Urinary bladder (tissue), 4 donors: ENCODE measurements at places on chromosomes 2 and 18. TPM values are rescaled to one million over a fixed set of nuclear protein-coding genes. Genes with fewer than 3 reads are reported as not detected.

Gene CDK15
- 3.7 TPM for total RNA-seq

Gene OST4
- 273 TPM for total RNA-seq

Gene FBXO36
- 3.2 TPM for total RNA-seq

Gene UGT1A4
- total RNA-seq = 1.1 TPM

Gene TEKT4
- not detected for total RNA-seq

Gene ERBB4
- total RNA-seq = 3.2 TPM

- DNase-seq = no peak
Observed at GRCh38 chr2:159613091-159613490, 3.3 kb downstream of the BAZ2B start.

DNA sequence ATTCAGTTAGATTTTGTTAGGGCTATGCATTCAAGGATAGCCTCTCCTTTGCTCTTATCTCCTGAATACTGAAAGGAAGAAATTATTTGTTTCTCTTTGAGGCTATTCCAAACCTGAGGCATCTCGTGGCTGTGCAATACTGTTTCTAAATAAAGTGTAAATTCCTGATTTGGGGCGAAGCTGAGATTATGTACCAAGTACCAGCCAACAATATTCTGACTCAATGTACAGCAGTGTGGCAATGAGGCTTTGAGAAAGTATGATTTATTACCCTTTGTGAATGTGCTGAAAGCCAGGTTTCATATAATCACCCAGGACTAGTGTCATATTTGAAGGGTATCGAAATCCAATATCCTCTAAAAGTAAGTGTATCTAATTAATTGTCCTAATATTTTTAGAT is 113.5 kb downstream of the MEIS1 start:
- DNase-seq = no peak

- DNase-seq = no peak
Observed at GRCh38 chr2:122960759-122961641, 1064.1 kb upstream of the CNTNAP5 start.

DNA sequence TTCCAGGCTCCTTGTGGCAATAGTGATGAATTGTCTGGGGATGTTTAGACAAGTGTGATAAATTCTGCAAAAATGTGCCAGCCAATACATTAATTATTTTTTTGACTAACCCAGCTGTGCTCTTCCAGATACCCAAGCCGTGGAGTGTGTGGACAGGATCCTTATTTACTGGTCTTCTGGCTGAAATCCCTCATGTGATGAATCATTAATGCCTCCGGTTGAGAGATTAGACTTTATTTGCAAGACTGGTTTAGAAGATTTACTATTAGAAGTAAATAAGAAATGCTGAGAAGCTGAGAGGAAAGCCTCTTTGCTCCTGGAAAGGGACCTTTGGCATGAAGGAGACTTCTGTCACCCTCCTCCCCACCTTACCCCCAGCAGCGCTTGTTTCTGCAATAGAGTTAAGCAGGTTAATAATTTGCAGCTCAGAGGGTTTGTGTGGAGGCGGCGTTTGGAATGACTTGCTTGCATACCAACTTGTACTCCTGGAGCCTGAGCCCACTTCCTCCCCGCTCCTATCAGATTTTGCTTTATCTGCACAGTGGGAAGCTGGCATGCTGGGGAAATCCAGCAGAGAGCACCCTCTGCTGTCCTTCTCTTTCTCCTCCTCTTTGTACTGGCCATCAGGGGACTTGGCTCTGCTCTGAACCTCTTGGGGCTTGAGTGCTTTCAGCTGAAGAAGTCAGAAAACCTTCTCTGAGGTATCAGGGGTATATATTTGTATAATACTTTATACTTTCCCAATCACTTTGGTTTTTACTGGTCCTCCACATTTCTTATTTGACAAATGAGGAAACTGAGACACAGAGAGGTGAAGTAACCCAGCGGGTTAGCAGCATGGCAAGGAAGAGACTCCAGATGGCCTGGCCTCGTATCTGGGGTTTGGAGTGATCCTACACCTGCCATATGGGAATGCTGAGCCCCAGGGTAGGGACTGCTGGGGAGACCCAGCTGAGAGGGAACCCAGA is 16.3 kb downstream of the SLC3A1 start:
- DNase-seq = peak; percentile 25

GRCh38 chr18:62928326-62928725 is 213.0 kb downstream of the PHLPP1 start:
- no peak for DNase-seq

DNA sequence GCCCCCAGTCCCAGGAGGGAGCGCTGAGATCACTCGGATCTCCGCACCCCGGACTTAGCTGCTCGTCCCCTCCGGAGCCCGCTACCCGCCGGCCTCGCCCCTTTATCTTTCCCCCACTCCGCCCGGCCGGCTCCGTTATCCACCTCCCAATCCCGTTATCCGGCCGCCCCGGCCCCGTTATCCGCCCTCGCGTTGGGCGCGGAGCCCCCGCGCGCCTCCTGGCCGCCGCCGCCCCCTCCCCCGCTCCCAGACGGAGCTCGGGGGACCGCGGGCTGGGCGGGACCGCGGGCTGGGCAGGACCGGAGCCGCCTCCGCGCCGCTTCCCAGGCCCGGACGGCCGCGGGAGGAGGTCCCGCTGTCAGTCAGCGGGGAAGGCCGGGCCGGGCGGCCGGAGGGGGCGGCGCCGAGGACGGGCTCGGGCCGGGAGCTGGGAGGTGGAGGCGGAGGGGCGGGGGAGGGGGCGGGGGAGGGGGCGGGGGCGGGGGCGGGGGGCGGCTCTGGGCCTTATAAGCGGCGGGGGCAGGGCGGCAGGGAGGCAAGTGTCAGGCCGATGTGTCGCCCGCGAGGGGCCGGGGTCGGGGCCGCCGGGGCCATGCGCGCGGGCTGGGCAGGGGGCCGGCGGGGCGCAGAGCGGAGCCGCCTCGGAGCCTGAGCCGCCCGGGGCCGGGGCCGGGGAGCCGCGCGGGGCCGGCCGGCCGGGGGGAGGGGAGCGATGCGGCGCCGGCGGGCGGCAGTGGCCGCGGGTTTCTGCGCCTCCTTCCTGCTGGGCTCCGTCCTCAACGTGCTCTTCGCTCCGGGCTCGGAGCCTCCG is at the start of gene PKDCC:
TSS of gene PKDCC (plus strand) at position 534 of the 811 bp plus-strand sequence. CDS start at position 713, 179 bp downstream.
- peak; percentile 45 for DNase-seq

DNA sequence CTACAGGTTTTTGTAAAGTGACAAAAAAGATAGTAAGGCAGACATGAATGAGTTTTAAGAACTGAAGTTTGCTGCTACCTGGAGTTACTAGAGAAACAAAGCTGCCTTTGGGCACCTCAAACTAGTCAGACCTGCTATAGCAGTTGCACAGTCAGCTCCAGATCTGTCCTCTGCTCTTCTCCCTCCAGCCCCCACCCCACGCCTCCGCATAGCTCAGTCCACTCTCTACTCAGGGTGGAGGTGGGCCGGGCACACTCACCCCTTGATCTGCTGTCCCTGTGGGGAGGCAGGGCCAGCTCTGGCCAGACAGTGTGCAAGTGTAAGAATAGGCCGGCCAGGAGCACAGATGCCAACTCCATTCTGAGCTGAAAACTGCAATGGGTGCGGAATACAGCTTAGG is 4.1 kb downstream of the SERTAD2 start:
- no peak for DNase-seq

DNA sequence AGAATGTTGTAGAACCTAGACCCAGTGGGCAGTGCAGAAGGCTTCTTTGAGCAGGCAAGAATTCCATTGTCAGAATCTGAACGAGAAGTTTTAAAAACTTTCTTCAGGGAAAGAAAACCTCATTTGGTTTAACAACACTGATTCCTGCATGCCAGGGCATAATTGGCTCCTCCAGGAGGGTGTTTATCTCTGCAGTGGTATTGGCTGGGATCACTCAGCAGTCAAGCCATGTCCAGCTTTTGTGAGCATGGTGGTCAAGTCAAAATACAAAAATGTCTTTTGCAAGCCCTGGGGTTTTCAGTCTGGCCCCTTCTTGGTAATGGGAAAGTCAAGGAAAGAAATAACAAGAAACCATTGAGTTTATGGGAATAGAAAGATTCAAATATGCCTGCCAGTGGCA is 28.3 kb downstream of the FHOD3 start:
- no peak for DNase-seq

GRCh38 chr2:160794926-160795325 is 301.3 kb upstream of the RBMS1 start:
- DNase-seq = no peak

GRCh38 chr2:141423124-141423523 is 707.7 kb downstream of the LRP1B start:
- no peak for DNase-seq

GRCh38 chr2:159942146-159942545 is 120.3 kb downstream of the PLA2R1 start:
- DNase-seq = no peak

DNA sequence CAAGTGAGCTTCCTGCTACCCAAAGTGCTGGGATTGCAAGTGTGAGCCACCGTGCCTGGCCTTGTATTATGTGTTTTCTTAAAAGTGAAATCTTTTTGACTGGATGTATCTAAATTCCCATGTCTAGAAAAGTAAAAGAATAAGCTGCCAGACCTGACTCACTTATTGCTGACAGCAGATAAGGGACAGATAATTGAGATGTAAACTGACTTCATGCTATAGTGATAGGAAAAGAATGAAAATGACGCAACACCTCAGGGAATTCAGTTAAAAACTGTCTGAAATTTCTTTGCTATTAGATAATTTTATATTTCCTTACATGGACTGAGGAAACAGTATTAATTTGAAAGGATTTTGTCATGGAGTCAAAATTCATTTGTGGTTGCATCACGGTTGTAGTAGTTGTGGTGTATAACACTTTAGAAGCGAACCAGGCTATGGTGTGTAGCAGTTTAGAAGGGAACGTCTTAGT is 19.4 kb downstream of the TTC27 start:
- DNase-seq = no peak

GRCh38 chr18:58338961-58339592 is 289.8 kb downstream of the ALPK2 start:
- DNase-seq = no peak

GRCh38 chr2:239399433-239399920 is 1.3 kb downstream of the HDAC4 start:
- no peak for DNase-seq

DNA sequence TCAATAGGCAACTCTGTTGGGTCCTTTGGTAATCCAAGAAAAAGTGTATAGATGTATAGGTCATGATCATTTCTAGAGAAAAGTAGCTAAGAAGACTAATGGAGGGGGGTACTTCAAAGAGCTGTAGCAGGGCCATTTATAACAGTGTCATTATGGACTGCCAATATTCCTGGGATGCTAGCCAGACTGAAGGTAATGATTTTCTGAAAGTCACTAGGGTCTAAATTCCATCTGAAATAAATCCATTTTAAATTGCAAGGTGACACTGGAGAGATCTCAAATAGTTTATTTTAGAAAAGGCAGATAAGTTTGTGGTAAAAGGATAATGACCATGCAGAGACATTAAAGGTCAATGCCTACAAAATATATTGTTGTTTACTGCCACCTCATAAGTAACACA is 4.5 kb upstream of the SPC25 start:
- no peak for DNase-seq

GRCh38 chr18:10271481-10271880 is 183.0 kb upstream of the APCDD1 start:
- DNase-seq = no peak

DNA sequence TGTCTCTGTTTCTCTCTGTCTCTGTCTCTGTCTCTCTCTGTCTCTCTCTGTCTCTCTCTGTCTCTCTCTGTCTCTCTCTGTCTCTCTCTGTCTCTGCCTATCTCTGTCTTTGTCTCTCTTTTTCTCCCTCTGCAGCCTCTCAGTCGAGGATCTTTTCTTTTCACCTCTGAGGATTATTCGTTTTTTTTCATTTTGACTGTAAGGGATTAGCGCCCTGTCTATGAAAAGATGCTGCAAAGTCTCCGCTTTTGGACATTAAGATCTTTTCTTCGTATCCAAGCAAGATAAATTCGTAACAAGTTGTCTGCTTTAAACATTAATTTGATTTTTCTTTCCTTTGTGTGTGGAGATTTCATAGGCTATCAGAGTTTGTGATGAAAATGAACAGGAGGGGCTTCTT is 191.2 kb upstream of the TPO start:
- DNase-seq = no peak

DNA sequence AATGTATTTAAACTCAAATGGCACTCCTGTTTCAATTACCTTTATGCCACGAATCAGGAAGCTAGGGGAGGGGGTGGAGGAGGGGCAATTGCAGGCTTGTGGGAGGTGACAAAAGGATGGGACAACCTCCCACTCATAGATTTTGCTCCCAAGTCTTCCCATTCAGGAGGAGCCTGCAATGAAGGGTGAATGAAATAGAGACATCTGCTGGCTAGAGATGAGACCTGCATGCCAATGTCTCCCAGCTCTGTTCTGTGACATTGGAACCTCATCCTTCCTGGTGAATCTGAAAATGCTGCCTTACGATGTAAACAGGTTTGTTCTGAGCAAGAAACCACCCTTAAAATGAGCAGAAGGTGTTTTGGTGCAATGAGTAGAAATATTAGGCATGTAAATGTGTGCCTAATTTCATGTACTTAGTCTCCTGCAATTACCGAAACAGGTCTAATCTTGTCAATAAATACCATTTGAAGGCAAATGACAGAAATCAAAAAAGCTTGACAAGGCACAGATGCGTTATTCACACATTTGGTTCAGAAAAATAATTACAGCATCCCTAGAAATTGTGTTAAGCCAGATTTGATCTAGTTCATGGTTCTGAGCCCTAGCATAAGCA is 2.7 kb upstream of the PID1 start:
- DNase-seq = peak; percentile 29

DNA sequence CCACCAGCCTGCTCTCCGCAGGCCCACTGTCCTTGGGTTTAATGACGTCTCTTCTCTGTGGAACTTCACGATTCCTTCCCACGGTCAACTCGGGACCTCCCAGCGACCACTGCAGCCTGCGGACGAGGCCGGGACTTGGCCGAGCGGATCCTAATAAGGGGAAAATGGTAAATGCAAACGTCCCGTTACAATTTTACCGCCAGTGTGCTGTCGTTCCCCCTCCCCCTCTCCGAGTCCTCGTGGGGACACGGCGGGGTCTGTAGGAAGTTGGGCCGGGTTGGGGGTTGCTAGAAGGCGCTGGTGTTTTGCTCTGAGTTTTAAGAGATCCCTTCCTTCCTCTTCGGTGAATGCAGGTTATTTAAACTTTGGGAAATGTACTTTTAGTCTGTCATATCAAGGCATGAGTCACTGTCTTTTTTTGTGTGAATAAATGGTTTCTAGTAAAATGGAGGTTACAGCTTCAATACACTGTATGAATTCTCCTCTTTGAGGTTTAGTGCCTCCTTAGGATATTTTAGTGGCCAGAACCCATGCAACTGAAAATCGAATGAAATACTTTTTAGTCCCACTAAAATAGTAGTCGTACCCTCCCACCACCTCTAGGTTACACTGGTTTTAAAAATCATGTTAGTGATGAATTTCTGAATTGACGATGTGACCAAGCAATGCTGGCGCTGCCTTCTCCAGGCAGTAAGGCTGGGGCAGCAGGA is 2.3 kb downstream of the HOXD11 start:
- no peak for DNase-seq

GRCh38 chr18:62651276-62652056 is 63.9 kb upstream of the PHLPP1 start:
- DNase-seq = no peak

- no peak for DNase-seq
Observed at GRCh38 chr18:22168360-22168921, 948 bp upstream of the GATA6 start.
